ENCODE measurements at places on chromosomes 4 and X.

DNA sequence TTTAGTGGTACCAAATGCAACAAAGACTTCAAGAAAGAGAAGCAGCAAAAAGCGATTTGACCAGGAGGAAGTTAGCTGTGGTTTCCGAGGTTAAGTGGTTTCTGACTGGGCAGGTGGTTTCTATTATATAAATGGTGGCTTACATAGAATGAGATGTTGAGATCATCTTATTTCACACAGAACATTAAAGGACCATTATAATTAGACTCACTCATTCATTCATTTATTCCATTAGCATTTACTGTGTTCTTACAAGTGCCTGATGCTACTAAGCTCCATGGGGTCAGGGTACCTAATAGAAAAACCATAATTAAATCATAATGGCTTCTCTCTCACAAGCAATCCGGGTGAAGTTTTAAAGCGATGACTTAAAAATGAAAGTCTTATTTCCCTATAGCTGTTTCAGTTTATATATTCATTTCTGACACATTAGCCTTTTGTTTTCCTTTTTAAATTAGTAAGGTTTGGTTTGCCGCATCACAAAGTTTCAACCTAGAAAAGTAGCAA is 10.6 kb downstream of the TSPAN6 start:
- no peak for DNase-seq

DNA sequence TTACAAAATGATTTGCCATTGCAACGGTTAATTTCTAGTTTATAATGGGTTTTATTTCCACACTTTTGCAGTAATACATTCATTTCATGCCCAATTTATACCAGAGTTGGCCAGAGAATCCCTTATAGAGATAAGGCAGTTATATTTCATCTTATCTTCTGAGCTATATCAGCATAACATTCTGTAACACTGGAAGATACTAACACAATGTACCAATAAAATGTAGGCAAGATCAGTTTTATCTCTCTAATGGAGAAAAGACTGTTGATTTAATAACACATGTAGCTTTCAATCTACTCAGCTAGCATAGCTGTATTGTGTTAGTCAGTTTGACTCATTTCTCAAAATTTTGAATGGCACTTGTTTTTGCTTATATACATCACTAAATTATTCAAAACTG is 738.6 kb downstream of the TRAM1L1 start:
- DNase-seq, result no peak

GRCh38 chrX:65635822-65636221 is 31.6 kb upstream of the MSN start:
- no peak for DNase-seq

GRCh38 chrX:21014326-21014725 is 359.9 kb upstream of the CNKSR2 start:
- no peak for DNase-seq

DNA sequence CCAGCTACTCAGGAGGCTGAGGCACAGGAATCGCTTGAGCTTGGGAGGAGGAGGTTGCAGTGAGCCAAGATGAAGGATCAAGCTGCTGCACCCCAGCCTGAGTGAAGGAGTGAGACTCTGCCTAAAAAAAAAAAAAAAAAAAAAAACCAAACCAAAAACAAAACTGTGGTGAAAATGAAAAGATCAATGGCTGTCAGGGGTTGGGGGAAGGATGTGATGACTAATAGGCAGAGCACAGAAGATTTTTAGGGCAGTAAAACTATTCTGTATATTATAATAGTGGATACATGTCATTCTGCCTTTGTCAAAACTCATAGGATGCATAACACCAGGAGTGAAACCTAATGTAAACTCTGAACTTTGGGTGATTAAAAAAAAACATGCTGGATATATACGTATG is 69.9 kb upstream of the ELOVL6 start:
- no peak for DNase-seq
